Activated T-cell treated with anti-CD3 and anti-CD28 coated beads for 4 hours (primary cell): ENCODE measurements at places on chromosomes 4 and X.
A peak's percentile ranks its signal among the peaks of the same experiment; 100 is the strongest.

GRCh38 chr4:64774626-64775025 is 365.4 kb upstream of the TECRL start:
- no peak for DNase-seq

- no peak for DNase-seq
Measured at GRCh38 chrX:153776611-153777045, 4.2 kb upstream of the SRPK3 start.

GRCh38 chr4:2159931-2160330 is 82.0 kb downstream of the HAUS3 start:
- DNase-seq, result no peak

- DNase-seq, result no peak
Measured at GRCh38 chr4:74665346-74665745, 129.0 kb downstream of the BTC start.

GRCh38 chr4:75584067-75584466 is 28.2 kb downstream of the ODAPH start:
- DNase-seq, result no peak

- DNase-seq, result peak; percentile 15
Measured at GRCh38 chr4:36394352-36394903, 113.0 kb downstream of the DTHD1 start.

GRCh38 chr4:183971929-183972490 is 66.9 kb downstream of the STOX2 start:
- no peak for DNase-seq

DNA sequence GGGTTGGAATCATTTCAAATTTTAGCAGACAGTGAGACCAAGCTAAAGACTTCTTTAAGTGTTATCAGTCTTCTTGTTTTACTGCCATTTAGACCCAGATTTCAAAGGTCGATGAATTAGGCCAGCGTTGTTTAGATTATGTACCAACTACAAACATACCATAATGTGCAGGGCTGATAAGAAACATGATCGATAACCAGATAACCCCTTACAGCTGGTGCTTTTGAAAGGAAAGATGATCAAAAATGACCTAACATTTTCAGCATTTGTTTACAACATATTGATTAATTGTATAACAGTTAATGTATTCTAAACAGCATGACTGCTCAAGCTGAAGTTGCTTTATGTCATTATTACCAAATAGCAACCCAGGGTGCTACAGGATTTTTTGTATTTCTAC is 400.4 kb upstream of the FAM241A start:
- DNase-seq, result no peak

DNA sequence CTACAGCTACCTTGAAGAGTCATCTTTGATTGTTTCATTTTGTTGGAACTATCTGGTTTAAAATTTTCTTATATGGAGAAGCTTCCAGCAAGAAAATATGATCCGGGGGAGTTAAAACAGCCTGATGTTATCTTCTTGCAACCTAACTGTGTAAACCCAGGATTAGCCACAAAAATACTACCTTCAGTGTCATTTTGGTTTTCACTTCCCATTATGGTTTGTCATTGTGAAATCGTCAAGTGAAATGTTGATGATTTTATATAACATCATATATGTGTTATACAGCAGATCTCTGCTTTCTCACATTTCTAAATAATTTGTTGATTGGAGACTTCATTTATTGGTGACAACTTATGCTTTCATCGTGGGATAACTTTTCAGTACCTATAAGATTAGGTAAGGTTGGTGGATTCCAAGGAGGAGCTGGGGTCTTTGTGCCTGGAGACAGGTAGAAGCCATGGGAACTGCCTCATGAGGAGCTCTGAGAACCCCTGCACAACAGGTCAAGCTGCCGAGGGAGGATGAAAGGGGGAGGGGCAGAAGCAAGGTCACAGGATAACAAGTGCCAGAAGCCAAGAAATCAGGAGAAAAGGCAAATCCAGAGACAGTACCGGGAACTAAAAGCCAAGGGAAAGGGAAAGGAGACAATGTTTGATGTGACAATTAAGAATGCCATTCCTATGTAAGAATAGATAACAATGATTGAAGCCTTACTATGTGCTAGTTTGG is 7.2 kb downstream of the ARHGAP24 start:
- DNase-seq, result no peak

DNA sequence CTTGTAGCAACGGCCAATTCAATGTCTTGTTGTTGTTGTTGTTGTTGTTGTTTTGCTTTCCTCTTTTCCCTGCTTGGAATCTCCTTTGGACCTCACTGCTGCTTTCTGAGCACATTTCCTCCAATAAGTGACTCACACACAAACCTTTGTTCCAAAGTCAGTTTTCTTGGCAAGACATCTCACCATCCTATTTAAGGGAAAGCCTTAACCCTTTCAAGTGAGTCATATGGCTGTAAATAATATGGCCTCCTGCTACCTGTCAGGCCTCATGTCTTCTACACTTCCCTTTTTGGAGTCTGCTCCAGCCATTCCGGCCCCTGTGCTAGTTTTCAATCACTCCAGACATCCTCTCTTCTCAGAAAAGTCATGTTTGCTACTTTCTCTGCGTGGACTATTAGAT is 79.5 kb upstream of the MAGEB10 start:
- no peak for DNase-seq

GRCh38 chr4:243426-243825 is 61.8 kb downstream of the ZNF732 start:
- DNase-seq, result no peak
